ENCODE measurements at places on chromosomes 4 and X. TPM values are rescaled to one million over a fixed set of nuclear protein-coding genes. Genes with fewer than 3 reads are reported as not detected.

STOX2 gene
- total RNA-seq, result not detected

FAM193A gene
- total RNA-seq, result 24.6 TPM

SMAD1 gene
- total RNA-seq, result not detected

TBX22 gene
- not detected for total RNA-seq

EBP gene
- total RNA-seq, result 278 TPM

SPRY1 gene
- 1.0 TPM for total RNA-seq

SPANXN4 gene
- total RNA-seq, result not detected

LIMCH1 gene
- total RNA-seq, result 0.18 TPM

PRSS12 gene
- total RNA-seq, result not detected

GYPE gene
- 36.0 TPM for total RNA-seq

HSFX3 gene
- not detected for total RNA-seq

GYPB gene
- 41.8 TPM for total RNA-seq

TMEM144 gene
- total RNA-seq, result 6.8 TPM

DNA sequence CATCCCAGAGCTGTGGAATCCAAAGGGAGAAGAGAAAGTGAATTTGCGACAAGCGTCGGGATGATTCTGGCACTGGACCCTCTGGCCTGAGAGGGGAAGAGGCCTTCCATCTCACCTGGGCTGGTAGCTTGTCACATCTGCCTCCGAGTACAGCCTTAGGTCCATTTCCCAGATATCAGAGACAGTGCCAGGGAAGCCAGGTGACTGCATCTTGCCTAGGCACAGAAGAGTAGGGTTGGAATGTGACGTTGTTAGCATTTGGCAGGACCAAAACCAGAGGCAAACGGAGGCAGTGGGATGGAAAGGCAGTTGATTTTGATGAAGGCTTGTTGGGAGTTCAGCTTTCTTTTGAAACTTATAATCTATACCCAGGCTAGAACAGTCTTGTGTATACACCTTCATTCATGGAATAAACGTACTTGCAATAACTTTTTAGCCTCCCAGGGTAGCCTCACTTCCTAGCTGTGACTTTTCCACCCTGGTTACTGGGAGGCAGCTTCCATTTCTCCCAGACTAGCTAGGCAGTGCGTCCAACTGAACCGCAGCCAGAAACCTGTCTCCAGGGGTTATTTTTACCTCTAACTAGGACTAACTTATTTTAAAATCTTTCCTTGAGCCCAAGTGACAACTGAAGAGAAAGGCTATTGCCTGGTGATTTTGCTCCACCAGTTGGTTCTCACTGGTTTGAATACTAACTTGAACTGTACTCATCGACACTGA is 5.9 kb downstream of the SOD3 start:
- DNase-seq, result no peak

GRCh38 chr4:31995943-31996901 is 1276.1 kb downstream of the PCDH7 start:
- peak; percentile 28 for DNase-seq

DNA sequence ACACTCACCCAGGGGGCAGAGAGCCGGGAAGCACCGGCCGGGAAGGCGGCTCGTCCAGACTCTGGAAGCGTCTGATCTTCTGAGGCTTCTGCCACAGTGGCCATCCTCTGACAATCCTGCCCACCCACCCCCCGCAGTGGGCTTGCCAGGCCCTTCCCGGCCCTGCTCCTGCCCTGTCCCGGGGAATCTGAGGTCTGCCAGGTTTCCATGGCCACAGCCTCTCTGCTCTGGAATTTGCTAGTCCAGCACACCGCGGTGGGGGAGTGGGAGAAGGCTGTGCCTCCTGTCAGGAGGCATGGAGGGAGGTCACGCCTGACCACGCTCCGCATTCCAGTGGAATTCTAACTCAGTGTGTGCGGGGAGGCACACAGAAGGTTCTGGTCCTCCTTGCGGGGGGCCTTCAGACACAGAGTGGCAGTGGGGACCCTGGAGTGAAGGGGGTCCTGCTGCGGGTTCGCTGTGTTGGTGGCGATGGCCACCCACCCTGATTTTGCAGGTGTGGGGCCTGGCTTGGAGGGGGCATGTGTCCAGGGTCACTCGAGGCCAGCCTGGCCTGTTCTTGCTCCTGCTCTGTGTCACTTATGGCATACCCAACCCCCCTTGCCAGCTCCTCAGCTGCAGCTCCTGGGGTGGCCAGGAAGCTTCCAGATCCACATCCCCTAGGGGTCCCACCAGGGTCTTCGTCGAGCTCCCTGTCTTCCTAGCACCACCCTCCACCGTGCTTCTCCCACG is 55.6 kb upstream of the ADRA2C start:
- DNase-seq, result no peak

- no peak for DNase-seq
Measured at GRCh38 chr4:183422962-183423631, 21.3 kb upstream of the CDKN2AIP start.

DNA sequence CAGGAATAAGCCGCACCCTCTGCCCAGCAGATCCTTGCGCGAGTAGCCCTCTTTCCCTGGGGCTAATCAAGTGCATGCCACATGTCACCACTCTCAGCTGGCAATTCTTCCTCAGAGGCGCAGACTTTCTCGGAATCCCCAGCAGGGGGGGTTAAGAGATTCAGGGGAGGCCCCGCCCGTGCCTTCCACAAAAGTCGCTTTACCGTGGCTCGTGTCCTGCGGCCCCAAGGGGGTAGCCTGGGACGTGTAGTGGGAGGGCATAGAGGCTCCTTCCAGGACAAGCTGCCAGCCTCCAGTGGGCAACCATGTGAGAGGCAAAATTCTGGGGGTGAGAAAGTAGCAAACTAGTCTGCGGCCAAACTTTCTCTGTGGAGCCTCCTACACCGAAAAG is 652 bp downstream of the SRPX start:
- DNase-seq, result peak; percentile 13

- no peak for DNase-seq
Measured at GRCh38 chr4:34950926-34951325, 1293.4 kb downstream of the ARAP2 start.

GRCh38 chrX:68209008-68209407 is 224.3 kb downstream of the OPHN1 start:
- no peak for DNase-seq

GRCh38 chrX:8103655-8104054 is 67.4 kb downstream of the VCX2 start:
- no peak for DNase-seq

DNA sequence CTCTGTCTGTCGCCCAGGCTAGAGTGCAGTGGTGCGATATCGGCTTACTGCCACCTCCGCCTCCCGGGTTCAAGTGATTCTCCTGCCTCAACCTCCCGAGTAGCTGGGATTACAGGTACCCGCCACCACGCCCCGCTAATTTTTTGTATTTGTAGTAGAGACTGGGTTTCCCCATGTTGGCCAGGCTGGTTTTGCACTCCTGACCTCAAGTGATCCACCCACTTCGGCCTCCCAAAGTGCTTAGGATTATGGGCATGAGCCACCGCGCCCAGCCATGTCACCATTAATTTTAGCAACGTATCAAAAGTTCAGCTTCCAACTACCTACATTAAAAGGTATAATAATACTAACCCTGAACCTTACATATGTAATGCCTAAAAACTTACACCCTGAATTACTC is 940 bp upstream of the UTP3 start:
- DNase-seq, result peak; percentile 15

- DNase-seq, result no peak
Measured at GRCh38 chr4:87574996-87575395, 33.3 kb upstream of the DSPP start.

DNA sequence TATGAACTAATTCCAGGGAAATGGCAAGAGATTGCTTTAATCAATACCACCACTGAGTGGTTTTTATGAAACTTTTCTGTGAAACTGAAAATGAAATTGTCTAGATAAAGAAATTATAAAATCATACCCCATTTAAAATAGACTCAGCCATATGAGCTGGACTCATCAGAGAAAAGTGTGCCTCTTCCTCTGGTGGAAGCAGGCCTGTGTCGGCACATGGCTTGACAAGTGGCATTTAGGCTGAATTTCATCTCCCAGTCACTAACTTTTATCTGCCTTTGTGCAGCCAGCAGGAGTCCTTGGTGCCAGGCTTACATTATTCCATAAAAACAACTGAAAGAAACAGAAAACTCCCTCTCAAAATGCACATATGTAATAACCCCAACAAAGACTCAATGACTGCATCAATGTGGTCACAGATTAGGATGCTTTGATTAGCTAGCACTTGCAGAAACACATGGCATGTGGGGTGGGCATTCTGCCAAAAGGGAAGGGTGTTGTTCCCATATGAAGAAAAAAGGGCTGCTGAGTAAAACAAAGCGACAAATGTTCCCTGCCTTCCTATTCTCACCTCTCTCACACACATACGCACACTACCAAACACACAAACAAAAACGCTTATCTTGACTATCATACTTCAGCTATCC is 232.3 kb downstream of the PABPC4L start:
- no peak for DNase-seq

GRCh38 chrX:109958266-109958665 is 44.6 kb upstream of the TMEM164 start:
- DNase-seq, result no peak

GRCh38 chrX:111098874-111099273 is 2.9 kb downstream of the PAK3 start:
- peak; percentile 69 for DNase-seq

DNA sequence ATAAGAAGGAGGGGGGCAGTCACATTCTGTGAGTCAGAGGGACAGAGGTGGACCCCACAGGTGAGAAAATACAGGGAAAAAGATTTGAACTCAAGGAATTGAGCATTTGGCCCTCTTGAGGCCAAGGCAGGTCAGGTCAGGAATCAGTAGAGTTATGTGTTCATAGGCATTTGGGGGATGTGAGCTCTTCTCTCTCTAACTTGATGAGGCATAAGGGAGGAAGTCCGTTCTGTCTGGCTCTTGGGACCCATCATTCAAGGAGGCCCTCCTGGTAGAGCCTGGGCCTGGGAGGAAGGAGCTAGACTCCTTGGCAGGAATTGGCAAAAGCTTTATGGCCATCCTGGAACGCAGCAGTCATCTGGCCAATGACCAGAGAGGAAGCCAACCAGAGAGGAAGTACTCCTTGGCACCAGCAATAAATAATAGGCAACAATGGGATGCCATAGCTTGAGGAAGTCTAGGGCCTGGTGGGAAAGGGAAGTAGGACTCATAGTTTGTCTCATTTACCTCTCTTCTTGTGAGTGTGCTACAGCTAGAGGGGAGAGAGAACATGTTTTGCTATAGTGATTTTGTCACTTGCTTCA is 53.0 kb downstream of the MSN start:
- no peak for DNase-seq

DNA sequence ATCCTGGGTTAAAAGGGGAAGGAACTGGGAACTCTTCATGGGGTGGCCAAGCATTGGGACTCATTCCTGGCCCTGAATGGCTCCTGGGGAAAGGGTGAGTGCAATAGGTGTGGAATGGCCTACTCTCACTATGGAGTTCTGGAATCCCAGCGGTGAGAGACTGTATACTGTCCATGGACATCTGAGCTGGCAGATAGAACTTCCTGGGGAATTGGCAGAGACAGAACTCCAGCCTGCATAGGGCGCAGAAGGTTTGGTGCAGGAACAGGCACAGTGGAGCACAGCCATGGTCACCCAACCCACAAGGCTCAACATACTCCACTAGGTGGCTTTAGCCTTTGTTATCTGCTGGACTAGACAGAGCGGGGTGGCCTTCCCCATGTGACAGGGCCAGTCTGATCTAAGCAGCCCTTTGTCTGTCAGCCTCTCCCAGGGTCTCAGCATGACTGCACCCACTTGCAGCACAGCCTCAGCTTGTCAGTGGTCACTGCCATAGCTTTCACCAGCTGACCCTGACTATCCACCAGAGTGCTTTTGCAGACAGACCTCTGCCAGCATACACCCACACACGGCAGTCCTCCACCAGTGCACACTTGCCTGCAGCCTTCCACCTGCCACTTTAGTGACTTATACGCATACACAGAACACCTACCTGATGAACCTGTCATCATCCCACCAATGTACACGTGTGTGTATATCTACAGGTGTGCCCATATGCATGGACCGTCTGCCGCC is 48.4 kb downstream of the TECRL start:
- DNase-seq, result no peak

- DNase-seq, result no peak
Measured at GRCh38 chrX:153884590-153884989, 1.4 kb downstream of the L1CAM start.

DNA sequence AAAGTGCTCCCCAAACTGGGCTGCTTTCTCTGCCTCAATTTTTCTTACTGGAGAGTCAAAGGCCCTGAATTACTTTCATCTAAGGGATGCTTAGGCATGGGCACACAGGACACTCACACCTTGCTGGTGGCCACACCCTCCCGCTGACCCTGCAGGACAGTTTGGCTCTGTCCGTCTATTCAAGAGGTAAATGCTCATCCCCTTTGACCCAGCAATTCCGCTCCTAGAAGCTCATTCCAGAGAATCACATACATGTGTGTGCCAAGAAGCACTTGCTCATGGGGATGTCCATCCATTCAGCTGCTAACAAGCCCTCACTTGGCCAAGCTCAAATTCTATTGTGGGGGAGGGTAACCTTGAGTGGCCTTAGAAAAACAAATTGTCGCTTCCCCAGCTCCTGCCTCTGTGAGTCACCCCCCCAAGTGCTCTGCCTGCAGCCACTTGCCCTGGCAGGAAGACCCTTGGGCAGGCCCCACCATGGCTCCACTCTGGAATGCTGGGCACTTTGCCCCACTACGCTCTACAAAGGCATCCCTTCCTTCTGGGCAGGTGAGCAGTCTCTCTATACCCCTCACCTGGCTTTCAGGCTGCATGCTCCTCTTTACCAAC is 54.5 kb downstream of the HTRA3 start:
- no peak for DNase-seq

DNA sequence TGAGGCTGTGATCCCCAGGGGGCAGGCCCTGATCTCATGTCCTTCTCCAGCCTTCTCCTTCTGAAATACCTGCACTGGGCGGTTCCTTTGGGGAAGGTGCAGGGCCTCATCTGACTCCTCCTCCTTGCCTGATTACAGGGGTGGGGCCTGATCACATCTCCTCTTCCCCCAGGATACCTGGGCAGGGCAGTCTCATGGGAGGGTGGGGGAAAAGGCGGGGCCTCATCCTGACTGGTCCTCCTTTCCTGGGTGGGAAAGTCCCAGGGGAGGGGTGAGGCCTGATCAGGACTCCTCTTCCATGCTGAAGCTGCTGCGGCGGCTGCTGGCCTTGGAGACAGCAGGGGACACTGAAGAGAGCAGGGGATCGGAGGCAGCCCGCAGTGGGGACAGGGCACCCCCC is 13.3 kb downstream of the TFE3 start:
- DNase-seq, result peak; percentile 60

DNA sequence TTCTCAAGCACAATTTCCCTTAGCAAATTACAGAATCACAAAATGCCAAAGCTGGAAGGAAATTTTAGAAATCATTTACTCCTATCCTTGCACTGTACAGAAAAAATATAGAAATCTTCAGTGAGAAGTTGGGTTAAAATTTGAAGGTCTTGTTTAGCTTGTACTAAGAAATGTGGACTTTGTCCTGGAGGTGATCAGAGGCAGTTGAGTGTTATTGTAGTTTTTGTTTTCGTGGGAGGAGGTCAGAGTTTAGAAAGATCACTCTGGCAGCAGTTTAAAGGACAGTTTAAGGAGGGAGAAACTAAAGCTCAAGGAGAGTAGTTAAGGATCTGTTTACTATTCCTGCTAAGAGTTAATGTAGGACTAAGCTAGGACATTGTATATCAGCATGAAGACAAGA is 54.4 kb upstream of the CXorf51B start:
- no peak for DNase-seq

Data from K562 (cell line).